HFF-Myc (cell line): ENCODE measurements at places on chromosomes 16 and 17.

DNA sequence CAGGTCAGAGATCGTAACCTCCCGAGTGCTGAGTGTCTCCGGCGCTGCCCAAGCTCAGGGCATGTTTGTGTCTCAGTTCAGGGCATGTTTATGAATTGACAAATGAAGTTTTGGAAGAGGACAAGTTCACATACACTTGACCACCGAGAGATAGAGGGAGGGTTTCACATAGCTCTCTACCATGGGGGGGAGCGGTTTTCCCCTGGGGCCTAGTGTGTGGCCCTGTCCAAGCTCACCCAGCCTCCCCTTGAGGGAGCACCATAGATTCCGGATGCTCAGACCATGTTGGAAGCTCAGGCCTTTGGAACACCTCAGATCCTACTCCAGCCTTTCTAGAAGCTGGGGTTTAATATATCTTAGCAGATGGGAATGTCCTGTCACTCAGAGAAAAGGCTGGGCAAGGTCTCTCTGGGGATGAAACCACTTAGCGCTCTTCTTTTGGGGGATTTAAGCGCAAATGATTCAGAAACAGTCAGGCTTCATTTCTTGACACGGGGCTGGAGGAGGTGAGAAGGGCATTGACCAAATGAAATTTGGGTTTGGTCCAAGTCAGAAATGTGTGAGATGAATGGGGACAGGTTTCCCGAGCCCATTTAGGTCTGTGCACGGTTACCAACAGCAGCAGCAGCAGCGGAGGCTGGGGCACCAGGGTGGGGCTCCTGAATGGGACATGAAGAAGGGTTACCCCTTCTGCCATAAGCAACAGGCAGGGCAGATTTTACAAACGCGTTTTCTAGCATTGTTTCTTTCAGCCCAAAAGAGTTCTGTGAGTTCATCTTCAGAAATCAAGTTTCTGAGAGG is 96.6 kb downstream of the METRNL start:
- DNase-seq = no peak

GRCh38 chr16:26701243-26701886 is 365.4 kb upstream of the C16orf82 start:
- DNase-seq = no peak

GRCh38 chr16:58501242-58502131 is 1.5 kb downstream of the NDRG4 start:
- no peak for DNase-seq

DNA sequence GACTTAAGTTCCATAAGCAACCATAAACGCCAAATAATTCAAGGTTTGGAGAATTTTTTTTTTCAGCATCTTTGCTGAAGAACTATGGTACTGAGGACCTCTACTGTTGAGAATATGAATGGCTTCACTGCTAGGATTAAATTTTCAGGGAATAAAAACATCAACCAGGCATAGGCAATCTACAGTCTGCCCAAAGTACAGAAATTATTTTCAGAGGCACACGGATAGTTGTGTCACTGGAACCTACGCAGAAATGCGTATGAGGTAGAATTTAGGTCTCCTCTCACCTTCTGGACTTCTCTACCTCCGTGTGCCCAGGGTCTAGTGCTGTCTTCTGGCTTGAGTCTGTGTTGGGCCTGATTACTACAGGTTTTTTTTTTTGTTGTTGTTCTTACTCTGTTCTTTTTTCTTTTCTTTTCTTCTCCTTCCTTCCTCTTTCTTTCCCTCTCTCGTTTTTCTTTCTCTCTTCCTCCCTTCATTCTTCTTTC is 39.7 kb downstream of the NACA2 start:
- peak; percentile 25 for DNase-seq

GRCh38 chr17:863880-864279 is 81.7 kb downstream of the MRM3 start:
- no peak for DNase-seq

DNA sequence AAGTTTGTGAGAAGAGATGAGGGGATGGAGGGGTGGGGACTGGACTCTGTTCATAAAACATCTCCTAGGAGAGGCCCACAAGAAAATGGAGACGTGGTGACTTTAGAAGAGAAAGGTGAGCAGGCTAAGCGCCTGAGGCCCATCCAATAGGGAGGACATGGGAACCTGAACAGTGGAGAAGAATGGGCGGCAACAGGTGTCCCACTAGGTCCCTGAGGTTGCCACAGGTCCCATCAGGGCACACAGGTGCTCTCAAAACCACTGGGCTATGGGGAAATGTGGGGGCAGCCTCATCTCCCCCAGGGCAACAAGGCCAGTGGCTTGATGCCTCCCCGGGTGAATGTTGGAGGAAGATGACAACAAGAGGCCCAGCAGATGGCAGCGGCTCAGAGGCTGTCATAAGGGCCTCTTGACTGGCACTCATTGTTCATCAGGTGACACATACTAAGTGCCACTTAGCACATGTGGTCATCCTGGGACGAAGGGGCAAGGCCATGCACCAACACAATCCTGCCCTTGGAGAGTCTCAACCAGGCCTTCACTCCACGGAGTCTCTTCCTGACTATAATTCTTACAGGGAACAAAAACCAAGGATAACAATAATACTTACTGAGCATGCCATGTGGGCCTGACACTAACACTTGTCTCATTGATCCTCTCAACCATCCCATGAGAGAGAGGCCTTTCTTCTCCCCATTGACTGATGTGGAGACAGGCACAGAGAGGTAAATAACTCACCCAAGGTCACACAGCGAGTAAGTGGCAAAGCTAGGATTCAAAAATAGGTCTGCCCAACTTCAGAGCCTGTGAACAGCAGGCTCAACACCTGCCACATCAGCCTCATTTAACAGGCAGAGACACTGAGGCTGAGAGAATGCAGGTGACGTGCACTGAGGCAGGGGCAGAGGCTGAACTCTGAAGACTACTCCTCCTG is 38.0 kb downstream of the CUEDC1 start:
- DNase-seq = no peak

GRCh38 chr17:1055751-1056645 is 59.1 kb downstream of the TIMM22 start:
- no peak for DNase-seq

GRCh38 chr17:7495906-7496434 is 11.8 kb downstream of the POLR2A start:
- DNase-seq = no peak

GRCh38 chr17:7241783-7242716 is at the start of gene GABARAP:
Gene GABARAP, minus strand, starts transcription at chr17:7242449. Its CDS starts 119 bp downstream, at chr17:7242330.
- no peak for DNase-seq

DNA sequence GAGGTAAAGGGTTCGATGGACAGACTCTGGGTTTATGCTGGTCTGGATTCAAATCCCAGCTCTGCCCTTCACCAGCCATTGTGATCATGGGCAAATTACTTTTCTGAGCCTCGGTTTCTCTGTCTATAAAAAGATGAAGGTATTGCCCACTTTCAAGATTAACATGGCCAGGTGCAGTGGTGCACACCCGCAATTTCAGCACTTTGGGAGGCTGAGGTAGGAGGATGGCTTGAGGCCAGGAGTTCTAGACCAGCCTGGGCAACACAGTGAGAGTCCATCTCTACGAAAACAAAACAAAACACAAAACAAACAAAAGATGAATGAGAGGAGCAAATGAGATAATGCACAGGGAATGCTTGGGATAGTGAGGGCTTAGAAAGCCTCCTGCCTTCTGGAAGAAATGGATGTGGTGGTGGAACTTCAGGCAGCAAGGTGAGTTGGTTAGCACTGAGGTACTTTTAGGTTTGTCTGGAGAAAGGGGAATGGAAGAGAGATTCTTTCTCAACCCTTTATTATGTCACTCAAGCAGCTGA is 8.5 kb downstream of the ADGRG3 start:
- DNase-seq = no peak

GRCh38 chr16:77221482-77221881 is 22.3 kb downstream of the SYCE1L start:
- DNase-seq = no peak

DNA sequence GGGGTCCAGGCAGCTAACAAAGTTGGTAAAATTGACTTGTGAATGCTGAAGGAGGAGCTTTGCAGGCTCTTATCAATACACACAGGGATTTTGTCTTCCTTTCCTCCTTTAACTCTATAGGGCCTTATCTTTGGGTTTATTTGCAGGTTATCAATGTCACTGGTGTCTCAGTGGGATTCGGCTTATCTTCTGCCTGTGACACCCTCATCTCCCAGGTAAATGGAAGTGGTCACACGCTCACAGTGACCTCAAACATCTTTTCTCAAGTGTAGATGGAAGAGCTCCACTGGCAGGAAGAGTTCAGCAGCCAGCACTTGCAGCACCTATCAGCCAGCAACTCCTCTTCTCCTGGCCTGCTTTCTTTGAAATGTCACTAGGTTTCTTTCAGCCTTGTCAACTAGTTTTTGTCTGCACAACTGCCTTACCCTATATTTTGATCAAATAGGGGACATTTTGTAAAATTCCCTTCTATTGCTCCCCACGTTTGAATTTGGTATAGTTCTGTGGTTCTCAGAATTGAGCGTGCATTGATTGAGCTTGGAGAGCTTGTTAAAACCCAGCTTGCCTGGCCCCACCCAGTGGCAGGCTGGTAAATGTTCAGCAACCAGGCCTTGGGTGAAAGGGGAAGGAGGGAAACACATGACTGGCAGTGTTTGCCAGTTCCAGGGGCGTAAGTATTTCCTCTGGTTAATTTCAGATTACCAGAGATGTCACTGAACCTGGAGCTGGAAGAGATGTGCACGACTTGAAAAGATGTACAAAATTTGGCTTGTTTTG is 12.8 kb downstream of the SLC47A1 start:
- DNase-seq = no peak

- DNase-seq = no peak
Measured at GRCh38 chr16:1687427-1688316, 9.6 kb downstream of the JPT2 start.

DNA sequence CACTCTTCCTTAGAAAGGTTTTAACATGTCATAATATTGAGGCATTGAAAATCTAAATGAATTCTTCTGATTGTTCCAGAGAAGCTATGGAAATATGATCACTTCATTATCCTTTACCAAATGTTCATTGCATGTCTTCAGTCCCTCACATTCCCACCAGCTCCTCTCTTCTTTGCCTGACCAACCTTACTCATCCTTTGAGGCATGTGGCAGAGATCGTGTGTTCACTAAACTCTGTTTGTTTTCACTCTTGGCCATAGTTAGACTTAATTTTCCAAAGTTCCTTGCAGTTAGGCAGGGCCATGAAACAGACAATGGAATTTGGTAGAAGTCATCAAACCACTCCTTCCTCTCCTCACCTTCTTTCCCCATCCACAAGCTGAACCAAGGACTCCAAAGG is 266.5 kb upstream of the HSBP1 start:
- DNase-seq = no peak

DNA sequence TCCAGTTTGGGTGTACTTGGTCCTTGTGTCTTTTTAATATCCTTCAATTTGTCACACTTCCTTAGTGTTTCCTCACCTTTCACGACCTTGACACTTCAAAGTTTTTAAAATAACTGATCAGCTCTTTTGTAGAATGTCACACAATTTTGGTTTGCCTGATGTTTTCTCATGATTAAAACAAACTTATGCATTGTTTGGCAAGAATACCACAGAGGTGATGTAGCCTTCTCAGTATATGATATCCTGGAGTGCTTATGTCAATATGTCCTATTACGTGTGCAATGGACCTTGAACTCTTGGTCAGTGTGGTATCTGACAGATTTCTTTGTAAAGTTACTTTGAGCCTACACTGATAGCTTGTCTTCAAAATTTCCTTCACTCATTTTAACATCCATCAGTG is 297.4 kb downstream of the CNTNAP4 start:
- no peak for DNase-seq

DNA sequence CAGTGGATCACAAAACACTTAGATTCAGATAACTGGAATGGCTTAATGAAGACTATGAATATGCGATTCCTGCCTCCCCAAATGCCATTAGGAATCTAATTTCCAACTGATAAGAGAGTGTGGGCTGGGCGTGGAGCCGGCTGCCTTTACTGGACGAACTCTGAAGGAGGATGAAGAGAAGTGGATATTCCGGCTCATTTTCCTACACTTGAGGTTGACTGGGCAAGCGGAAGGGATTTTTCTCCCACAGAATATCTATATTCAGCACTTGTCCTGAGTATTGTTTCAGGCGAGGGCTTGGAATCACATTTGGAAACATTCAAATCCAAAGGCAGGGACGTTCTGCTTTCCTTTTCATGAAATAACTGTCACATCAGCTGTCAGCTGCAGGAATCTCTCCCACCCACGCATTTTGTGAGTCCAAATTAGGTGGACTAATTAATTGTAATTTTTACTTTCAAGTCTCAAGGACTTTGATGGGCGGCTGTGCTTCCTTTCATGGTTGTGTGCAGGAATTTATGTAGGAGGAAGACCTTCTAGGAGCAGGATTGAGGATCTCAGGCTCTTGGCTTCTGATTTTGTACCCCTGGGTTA is 138.5 kb downstream of the PITPNC1 start:
- no peak for DNase-seq

DNA sequence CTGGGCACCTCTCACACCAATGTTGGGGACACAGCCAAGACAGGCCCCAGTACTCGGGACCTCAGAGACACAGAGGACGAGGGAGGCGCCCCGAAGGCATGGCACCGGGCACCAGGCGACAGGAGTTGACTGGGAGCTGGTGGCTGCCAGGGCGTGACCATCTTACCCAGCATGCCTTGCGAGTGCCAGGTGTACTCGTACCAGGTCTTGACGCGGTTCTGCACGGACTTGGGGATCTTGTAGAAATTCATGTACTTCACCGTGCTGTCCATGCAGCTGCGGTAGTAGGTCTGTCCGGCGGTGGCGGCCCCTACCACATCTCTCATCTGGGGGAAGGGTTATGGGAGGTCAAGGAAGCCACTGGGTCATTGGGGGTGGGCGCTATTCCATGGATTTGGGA is 67.3 kb downstream of the CNGB1 start:
- no peak for DNase-seq

- DNase-seq = no peak
Measured at GRCh38 chr16:12565423-12565822, 238.3 kb downstream of the CPPED1 start.

- no peak for DNase-seq
Measured at GRCh38 chr16:22347100-22347820, 27.2 kb downstream of the CDR2 start.

DNA sequence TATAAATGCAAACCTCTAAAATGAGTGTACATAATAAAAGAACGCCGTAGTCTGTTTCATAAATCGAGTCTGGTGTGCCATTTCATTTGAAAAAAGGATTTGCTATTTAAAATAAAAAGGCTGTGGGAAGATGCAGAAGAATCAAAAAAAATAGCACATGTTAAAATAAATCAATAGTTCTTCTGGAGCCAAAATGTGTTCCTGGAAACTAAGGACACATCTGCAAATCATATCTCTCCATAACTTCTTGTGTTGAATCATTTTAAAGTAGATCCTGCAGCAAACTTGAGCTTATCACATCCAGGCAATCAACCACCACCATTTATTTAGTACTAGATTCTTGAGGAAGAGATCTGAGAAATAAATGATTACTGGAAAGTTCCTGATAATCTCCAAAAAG is 29.0 kb downstream of the XPO6 start:
- no peak for DNase-seq

DNA sequence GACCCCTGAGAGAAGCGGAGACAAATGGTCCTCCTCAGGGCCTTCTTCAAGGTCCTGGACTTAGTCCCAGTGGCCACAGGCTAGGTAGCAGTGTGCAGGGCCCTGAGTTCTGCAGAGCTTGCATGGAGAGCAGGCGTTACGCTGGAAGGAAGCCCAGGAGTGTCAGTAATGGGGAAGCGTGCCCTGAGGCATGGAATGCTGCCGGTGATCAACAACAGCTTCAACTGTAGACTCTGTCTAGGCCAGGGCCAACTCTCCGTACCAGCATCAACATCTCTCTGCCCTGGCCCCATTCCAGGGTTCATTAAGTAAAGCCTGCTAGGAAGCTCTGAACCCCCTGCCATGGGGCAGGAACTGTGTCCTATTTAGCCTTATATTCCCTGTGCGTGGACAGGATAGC is 568 bp upstream of the TNK1 start:
- DNase-seq = no peak

GRCh38 chr17:43618276-43618675 is 43.4 kb downstream of the MEOX1 start:
- DNase-seq = no peak
